RWPE2 (cell line): ENCODE measurements at places on chromosomes 12 and 14.
A peak's percentile ranks its signal among the peaks of the same experiment; 100 is the strongest.

DNA sequence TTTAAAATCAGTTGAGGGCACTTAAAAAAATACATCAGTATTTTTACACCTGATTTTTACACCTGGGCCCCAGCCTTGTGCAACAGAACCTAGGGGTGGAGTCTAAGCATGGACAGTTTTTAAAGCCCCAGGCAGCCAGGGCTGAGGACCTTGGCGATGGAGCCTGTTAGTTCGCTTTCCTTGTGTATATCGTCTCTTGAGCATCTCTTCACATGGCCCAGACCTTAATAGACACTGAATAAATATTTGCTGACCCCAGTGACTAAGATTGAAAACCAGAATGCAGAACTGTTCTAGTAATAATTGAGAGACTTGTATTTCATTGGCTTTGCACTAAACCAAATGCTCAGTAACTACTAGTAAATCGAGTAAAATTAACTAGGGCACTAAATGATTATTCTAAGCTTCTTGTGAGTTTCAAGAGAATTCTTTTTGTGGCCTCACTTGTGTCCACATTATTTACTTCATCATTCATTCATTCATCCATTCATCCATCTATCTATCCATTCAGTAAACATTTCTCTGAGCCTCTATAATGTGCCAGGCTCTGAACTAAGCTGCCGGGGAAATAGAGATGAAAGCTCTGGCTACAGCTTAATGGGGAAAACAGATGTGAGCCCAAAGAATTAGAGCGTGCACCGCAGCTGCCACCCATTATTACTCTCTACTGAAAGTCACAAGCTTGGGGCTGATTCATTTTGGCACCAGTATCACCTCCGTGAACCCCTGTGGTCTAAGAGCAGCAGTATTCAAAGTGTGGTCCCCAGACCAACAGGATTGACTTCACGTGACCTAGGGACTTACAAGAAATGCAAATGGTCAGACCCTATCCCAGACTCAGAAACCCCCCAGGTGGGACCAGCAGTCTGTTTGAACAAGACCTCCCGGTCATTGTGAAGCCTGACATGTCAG is 30.7 kb upstream of the BCL7A start:
- peaks cover 19% of the 10 kb centered on the region for H3K4me1 ChIP-seq
- no peak for DNase-seq
- no peaks in the 10 kb centered on the region for H3K36me3 ChIP-seq
- H3K27me3 ChIP-seq, result no peaks in the 10 kb centered on the region

- no peak overlapping the region for H3K4me3 ChIP-seq
- DNase-seq, result no peak
- H3K27ac ChIP-seq, result peak overlapping the region; percentile 23
- no peaks in the 10 kb centered on the region for H3K27me3 ChIP-seq
Observed at GRCh38 chr14:89922031-89922907, 32.3 kb downstream of the EFCAB11 start.

- no peak for DNase-seq
- no peaks in the 10 kb centered on the region for H3K27me3 ChIP-seq
- H3K27ac ChIP-seq, result no peak overlapping the region
- H3K4me1 ChIP-seq, result no peaks in the 10 kb centered on the region
Observed at GRCh38 chr14:56081139-56081538, 37.1 kb upstream of the PELI2 start.

GRCh38 chr12:72543777-72544467 is 271.8 kb downstream of the TRHDE start:
- no peak for DNase-seq
- no peak overlapping the region for H3K27ac ChIP-seq
- H3K4me3 ChIP-seq, result no peak overlapping the region
- no peaks in the 10 kb centered on the region for H3K36me3 ChIP-seq
- H3K4me1 ChIP-seq, result no peaks in the 10 kb centered on the region

DNA sequence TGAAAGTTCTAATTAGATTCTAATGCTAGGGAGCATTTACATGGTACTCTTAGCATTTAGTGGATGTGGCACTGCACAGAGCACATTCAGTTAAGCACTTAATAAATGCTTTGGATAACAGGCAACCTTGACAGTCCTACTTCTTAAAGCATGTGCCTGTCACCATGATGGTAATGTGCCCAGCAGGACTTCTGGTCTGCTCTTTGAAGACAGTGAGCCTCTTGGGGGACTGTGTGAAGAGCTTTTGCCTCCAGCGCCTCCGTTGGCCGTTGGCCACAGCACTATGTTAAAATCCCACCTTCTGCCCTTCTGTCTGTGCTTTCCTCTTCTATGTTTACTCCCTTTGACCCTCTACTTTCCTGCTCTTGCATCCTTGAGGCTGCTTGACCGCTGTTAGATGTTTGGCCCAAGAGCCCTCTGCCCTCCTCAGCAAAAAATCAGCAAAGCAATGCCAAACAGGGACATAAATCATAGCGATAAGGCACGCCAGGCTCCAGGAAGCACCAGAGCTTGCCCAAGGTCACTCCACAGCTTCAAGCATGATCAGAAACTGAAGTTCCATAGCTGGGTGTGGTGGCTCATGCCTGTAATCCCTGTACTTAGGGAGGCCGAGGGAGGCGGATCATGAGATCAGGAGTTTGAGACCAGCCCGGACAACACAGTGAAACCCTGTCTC is 8.3 kb downstream of the CDKL1 start:
- no peak overlapping the region for H3K27ac ChIP-seq
- H3K36me3 ChIP-seq, result no peaks in the 10 kb centered on the region
- no peaks in the 10 kb centered on the region for H3K4me1 ChIP-seq
- DNase-seq, result no peak
- no peaks in the 10 kb centered on the region for H3K27me3 ChIP-seq

GRCh38 chr12:13211191-13211858 is 14.8 kb downstream of the EMP1 start:
- DNase-seq, result no peak
- no peak overlapping the region for H3K4me3 ChIP-seq
- peak overlapping the region; percentile 97 for H3K27ac ChIP-seq
- H3K36me3 ChIP-seq, result peaks cover 54% of the 10 kb centered on the region
